ENCODE measurements at places on chromosomes 3 and 15.

GRCh38 chr3:27507111-27507510 is 22.9 kb upstream of the SLC4A7 start:
- no peak for DNase-seq

DNA sequence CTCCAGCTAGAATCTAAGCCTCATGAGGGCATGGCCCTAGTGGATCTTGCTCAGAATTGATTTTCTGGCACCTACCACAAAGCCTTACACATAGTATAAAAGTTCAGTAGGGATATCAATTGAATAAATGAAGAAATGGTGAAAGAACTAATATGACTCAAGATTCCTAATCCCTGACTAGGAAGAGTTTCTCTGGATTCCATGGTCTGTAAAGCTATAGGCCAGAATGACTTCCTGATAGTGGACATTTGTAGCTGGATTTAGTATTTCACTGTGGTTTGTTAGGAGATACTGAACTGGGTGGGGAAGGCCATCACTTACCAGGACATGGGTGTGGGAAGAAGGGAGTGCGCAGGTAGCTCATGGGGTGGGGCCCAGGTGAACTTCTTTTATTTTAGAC is 168.9 kb downstream of the RAP2B start:
- DNase-seq = no peak

GRCh38 chr3:156725682-156726081 is 51.3 kb downstream of the TIPARP start:
- no peak for DNase-seq

DNA sequence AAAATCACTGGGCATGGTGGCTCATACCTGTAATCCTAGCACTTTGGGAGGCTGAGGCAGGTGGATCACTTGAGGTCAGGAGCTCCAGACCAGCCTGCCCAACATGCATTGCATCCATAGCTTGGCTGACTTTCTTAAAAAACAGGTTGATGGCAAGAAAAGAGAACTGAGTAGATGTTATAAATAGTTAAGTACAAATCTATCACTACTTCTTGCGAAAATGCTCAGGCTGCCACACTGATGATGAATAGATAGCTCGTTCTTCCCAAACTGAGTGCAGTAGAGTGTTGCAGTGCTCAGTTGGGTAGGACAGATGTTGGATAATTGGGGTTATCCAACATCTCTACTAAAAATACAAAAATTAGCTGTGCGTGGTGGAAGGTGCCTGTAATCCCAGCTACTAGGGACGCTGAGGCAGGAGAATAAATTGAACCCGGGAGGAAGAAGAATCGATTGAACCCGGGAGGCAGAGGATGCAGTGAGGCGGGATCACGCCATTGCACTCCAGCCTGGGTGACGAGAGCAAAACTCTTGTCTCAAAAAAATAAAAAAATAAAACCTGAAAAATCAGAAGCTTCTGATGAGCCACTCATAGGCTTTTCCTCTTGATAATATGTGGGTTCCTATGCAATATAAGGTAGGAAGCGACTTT is 1.2 kb downstream of the BTLA start:
- no peak for DNase-seq

DNA sequence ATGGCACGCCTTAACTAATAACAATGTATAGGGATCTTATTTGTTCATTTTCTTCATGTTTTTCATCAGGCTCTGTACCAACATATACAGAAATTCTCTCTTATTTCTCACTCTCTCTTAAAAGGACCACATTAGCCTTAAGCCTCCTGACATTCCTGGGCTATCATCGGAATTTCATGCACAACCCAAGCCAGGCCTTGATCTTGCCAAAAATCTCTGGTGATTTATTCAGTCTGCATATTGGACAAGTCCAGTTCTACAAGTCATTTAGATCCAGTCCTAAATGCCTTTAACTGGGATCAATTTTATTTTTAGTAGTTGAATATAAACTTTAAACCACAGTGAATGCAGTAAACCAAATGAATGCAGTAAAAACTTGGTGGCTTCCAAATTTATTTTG is 385.4 kb downstream of the MECOM start:
- no peak for DNase-seq

- no peak for DNase-seq
These were observed 535.1 kb downstream of the SOX2 start for GRCh38 chr3:182246870-182247269.

DNA sequence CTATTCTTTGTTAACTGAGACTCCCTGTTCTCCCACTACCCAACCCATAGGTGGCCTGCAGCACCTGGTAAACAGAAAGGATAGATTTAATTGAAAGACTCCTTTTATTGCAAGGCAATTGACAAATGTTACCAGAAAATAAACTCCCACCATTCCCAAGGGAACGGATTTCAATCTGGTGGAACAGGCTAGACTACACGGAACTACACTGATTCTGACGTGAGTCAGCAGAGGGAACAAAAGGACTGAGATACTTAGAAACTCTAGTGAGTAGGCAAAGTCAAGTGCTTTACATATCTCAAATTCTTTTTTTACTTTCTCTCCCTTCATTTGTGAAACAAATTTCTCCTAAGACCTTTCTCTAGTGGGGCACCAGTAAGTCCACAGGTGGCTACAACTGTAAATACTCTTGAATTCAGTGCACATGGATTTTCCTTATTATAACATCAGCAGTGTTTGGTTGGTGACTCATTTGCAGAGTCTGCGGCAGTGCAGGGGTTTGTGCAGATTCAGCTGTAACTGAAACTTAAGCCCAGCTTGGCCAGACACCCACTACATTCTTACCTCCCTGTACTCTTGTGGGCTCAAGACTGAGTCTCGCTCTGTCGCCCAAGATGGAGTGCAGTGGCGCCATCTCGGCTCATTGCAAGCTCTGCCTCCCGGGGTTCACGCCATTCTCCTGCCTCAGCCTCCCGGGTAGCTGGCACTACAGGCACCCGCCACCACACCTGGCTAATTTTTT is 34.3 kb upstream of the PLSCR2 start:
- no peak for DNase-seq

DNA sequence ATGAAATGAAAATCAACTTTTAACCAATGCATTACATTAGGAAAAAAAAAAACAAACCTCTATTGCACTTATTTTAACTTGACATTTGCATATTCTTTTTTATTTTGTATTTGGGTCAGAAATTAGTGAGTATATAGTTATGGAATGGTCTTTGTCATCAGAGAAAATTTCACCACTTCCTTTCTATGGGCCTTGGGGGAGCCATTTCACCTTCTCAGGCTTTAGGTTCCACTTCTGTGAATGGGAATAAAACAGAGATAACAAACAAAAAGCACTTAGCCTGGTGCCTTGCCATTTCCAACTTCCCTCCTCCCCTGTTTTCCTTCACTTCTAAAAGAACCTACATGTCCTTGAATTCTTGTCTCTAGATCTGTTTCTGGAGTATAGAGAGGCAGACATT is 168.0 kb upstream of the STT3B start:
- DNase-seq = no peak

DNA sequence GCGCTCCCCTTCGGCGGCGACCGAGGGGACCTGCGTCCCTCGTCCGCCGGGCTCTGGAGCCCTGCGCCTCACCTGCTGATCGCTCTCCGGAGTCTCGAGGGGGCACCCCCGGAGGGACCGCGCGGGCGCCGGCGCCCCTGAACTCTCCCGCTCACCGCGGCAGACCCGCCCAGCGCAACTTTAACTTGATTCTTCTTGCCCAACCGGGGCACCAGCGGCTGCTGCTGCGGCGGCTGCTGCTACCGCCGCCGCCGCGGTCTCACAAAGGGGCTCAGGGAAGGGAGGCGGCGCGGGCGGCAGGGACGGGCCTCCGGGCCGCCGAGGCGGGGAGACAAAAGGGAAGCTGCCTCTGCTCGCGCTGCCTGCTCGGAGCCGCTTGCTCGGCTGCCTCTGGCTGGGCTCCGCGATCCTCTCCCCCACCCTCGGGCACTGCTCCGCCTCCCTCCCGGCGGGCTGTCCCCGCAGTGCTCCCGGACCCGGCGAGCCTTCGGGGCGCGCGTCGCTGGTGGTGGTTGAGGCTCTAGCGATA is at the start of gene PPM1L:
Gene PPM1L, plus strand, starts transcription at position 456 of the 529 bp plus-strand sequence.
- no peak for DNase-seq

DNA sequence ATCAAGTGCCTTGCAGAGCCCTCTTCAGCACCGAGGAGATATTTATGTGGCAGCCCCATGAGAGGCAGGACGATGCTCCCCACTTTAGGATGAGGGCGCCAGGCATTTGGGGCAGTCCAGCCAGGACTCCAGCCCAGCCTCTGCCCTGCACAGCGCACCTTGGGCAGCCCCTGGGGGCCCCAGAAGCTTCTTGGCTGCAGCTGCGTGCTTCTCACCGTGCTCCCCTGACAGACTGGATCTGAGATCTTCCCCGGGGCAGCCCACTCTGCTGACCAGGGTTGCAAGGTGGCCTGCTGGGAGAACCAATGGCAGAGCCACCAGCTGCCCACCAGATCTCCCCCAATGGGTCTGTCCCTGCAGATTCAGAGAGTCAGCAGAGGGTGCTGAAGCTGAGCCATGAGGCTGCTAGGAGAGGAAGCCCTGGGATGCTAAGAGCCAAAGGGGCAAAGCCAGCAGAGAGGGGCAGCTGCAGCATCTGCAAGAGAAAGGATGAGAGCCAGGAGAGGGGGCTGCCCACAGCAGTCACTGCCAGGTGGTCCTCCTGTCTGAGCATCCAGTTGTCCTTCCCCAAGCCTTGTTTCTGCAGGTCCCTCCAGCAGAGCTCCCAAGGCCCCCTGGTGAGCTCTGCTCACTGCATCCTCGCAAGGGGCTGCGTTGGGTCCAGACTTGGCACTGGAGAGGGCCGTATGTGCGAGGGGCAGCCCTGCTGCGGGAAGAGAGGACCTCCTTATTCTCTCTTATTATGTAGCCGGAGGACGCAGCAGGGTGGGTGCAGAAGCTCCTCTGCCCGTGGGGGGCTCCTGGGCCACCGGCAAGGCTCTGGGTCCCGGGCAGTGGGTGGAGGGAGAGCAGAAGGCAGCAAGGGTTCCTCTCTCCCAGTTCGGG is 14.7 kb upstream of the KLF13 start:
- no peak for DNase-seq

DNA sequence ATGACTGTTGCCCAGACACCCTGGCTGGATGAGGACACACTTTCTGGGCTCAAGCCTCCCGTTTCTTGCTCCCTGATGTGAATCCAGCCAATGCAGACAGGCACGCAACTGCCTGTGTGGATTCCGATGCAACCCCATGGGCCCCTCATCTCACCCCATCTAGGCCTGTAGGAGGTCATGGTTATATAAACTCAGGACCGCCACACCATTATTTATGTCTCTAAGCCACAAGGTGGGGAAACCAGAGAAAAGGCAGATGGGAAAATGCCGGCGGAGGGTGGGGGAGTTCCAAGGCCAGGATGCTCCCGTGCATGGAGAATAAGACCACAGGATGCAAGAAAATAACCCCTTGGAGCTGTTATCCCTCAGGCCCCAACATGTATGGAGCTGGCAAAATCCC is 2.0 kb downstream of the MESP1 start:
- no peak for DNase-seq

- DNase-seq = no peak
These were observed 230.7 kb upstream of the LYSMD4 start for GRCh38 chr15:99963976-99964375.

DNA sequence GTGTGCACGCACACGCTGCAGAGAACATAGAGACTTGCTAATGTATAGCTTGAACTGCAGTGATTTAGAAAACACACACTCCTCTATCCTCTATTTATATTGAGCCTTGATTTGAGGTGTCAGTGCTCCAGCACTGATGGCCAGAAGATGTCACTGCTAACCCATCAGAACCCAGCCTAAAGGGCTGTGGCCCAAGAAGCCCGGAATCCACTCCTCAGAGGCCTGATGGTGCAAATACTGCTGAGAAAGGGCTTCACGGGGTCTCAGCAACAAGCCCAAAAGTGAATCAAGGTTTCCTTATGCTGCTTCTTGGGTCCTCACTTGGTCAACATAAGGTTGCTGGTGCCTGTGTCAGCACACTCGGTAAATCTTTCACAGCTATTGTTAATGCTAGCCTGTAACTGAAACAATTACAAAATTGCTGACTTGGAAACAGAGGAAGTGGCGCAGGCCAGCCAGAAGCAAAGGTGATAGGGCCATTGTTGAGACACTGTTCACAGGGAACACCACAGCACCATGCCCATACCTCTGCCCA is 60.3 kb downstream of the HEG1 start:
- peak; percentile 52 for DNase-seq

GRCh38 chr3:131151-131888 is 65.2 kb upstream of the CHL1 start:
- no peak for DNase-seq

- DNase-seq = peak; percentile 60
These were observed 44.4 kb downstream of the MECOM start for GRCh38 chr3:169618894-169619792.

GRCh38 chr15:54820098-54820497 is 376.6 kb downstream of the RSL24D1 start:
- no peak for DNase-seq

GRCh38 chr15:101615414-101615985 is 36.7 kb downstream of the TM2D3 start:
- no peak for DNase-seq

DNA sequence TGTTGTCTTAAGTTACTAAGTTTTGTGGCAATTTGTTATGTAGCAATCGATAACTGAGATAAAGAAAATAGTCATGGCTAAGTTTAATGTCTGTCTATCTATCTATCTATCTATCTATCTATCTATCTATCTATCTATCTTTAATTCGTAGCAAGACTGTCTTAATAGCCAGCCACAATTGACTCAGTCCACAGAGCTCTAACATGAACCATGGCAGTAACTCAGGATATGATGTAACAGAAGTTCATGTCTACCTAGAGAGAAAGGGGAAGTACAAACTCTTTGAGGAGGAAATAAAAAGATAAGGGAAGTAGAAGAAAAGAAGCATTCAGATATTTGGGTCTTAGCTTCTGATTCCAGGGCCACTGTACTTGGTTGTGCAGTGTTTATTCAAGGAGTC is 61.5 kb upstream of the FNDC3B start:
- no peak for DNase-seq

DNA sequence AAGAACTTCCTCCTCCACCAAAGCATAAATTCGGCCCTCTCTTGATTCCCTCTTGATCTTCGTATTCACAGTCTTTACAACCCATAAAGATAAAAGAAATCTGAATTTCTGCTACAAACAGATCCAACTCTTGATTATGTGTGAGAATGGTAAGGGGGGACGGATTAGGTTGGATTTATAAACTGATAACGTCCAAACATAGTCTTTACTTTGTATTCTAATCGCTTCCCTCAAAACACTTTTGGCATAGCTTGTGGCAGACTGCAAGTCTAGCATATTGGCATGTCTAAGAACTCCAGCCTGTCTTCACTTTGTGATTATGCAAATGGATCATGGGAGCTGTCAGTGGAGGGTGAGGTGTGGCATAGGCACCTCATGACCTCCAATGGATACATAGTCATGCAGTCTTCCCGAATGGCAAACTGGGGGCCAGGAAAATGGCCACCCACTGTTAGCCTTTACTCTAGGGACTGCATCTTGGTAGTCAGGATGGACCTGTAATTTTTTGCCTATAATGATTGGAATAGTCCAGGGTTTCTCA is 24.3 kb upstream of the GPR171 start:
- DNase-seq = no peak

- DNase-seq = no peak
These were observed 199.7 kb downstream of the UACA start for GRCh38 chr15:70563561-70564095.

- DNase-seq = no peak
These were observed 8.3 kb downstream of the ACKR4 start for GRCh38 chr3:132605374-132605792.

GRCh38 chr3:44795197-44795596 is 33.6 kb downstream of the KIF15 start:
- no peak for DNase-seq

All from right renal pelvis (tissue), 4 donors.